ENCODE measurements at places on chromosomes 2 and 18.

GRCh38 chr2:126720638-126721037 lies 64.7 kb downstream of the GYPC start:
- no peak for DNase-seq

GRCh38 chr2:17587469-17587868 lies 47.0 kb downstream of the VSNL1 start:
- DNase-seq: no peak

DNA sequence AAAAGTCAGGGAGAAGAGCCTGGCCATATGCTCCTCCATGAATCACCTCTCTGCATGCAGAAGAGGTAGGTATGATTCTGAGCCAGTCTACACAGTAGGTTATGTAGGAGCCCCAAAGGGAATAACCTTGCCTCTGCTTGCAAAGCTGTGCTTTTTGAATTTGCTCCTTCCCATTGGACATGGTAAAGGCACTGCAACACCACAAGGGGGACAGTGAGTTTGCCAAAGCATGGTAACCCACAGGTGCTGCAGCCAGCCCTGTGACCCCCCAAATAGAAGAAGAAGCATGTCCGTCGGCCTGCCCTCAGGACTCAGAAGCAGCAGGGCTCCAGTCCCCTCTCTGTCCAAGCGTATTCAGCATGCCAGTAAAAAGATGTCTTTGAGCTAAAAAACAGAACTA lies 51.0 kb upstream of the BCL2L11 start:
- DNase-seq: no peak

DNA sequence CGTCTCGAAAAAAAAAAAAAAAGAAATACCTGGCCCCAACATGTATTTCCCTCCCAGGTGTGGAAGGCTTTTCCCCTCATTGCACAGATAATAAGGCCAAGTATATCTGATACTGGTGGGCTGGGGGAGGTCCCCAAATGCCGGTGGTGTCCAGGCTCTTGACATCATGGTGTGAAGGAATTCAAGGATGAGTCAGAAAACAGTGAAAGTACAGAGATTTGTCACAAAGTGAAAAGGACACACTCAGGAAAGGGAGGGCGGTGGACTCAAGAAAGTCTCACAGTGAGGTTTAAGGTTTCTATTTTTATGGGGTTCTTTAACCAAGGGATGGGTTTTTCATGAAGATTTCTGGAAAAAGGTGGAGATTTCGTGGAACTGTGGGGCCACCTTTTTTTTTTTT lies 37.8 kb upstream of the FZD5 start:
- no peak for DNase-seq

DNA sequence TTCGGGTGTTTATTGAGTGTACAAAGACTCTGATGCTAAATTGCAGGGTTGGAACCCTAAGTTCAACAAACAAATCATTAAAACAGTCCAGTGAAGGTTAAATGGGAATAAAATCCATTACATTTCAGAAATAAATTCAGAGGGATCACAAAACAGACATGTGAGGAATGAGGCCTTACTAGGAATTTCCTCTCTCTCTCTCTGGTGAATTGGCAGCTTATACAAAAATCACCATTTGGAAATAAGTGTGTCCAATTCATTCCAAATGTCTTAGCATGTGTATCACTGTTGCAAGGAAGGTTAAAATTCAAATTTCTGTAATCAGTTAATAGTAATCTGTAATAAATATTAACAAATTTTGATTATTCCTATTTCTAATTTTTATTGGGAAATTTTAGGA lies 228.6 kb upstream of the PXDN start:
- no peak for DNase-seq

DNA sequence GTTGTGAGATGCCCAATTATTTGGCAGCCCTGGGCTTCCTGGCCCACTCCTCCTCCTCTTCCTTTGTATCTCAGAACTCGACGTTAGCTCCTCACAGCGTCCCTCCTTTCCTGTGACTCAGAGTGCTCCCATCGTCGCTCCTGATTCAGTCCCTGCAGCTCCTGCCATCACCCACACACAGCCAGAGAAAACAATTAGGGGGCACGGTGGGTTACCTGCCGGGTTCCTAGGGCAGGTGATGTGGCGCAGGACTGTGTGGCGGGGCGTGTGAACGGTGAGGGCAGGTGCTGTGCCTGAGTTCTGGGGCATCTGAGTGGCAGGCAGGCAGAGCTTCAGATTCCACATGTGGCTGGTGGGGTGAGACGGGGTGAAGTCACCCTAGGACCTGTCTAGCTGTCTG lies 42.6 kb downstream of the GLI2 start:
- no peak for DNase-seq

DNA sequence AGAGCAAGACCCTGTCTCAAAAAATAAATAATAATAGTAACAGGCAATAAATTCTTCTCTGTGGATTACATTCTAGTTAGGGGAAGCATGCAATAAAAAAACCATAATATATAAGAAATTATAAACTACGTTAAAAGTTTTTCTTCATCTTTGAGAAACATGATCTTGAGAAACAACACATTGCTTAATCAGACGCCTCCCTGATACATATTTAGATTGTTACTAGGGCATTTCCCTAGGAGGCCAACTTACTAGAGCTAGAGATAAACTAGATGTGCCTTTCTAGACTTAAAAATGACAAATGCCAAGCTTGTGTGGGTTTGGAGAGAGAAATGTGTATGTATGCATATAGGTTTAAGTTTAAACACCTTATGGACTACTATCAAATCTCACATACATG lies 76.3 kb upstream of the GALNT5 start:
- DNase-seq: no peak

GRCh38 chr2:30135541-30135940 lies 11.3 kb upstream of the YPEL5 start:
- DNase-seq: no peak

DNA sequence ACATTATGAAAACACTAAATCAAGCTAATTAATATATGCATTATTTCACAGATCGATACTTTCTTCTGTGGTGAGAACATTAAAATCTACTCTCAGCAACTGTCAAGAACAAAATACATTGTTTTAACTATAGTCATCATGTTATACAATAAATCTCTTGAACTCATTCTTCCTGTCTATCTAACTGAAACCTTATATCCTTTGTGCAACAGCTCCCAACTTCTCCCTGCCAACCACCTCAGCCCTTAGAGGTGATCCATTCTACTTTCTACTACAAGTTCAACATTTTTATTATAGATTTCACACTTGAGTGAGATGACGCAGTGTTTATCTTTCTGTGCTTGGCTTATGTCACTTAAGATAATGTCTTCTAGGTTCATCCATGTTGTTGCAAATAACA lies 535.2 kb upstream of the CRIM1 start:
- DNase-seq: no peak
